ENCODE measurements at places on chromosomes 6 and 20.
A peak's percentile ranks its signal among the peaks of the same experiment; 100 is the strongest.

- DNase-seq, result no peak
These were observed 178.9 kb downstream of the PHF3 start for GRCh38 chr6:63814459-63814858.

GRCh38 chr6:11113038-11113437 is 1.5 kb upstream of the ERVFRD-1 start:
- DNase-seq, result peak; percentile 82

DNA sequence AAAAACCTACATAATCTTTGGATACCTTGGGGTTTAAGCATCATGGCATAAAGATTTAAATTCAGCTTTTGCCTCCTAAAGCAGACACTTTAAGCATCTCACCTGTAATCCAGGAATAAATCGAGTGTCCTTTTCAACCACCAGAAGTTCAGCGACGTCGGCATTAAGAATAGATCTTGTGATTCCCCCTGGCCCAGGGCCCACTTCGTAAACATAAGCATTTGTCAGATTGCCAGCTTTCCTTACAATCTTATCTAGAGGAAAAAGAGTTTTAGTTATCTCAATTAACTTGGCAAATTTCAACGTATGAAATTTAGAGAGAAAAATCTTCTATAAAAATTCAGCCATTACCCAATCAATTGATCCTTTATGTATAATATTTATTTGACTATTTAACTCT is 3.2 kb downstream of the TFB1M start:
- DNase-seq, result no peak

GRCh38 chr20:2692036-2692885 is at the start of gene EBF4:
Gene EBF4 (plus strand): TSS chr20:2692780. CDS start chr20:2693646, 866 bp downstream.
- peak; percentile 45 for DNase-seq

GRCh38 chr6:2042956-2043648 is 202.3 kb downstream of the GMDS start:
- no peak for DNase-seq

- DNase-seq, result no peak
These were observed 241.2 kb downstream of the OGFRL1 start for GRCh38 chr6:71529769-71530168.

- DNase-seq, result no peak
These were observed 170.7 kb upstream of the PMEPA1 start for GRCh38 chr20:57880571-57880892.

DNA sequence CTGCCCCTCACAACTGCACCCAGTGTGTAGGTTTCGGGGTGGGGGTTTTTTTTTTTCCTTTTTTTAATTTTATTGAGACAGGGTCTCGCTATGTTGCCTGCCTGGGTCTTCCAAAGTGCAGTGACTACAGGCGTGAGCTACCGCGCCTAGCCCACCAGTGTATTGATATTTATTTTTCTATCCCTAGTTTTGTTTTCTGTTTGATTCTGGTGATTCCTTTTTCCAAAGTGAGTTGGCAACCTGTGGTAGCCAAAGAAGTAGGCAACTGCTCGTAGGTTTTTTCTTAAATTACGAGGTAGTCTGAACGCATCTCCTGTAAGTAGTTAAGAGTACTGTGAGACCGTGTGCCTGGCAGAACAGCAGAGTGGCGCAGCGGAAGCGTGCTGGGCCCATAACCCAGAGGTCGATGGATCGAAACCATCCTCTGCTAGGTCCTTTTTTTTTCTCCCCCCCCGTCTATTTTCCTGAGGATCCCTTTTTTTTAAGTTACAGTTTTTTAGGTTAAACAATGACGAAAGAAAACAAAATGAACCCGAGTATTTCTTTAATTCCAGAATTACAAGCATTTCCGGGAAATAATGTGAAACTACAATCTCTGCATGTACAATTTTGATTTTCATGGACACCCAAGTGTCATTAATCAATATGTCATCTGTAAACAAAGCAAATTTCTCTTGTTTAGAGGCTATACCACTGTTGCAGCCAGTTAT is 78.7 kb upstream of the BTN3A2 start:
- peak; percentile 62 for DNase-seq

GRCh38 chr20:57867181-57867803 is 157.5 kb upstream of the PMEPA1 start:
- no peak for DNase-seq

- peak; percentile 57 for DNase-seq
These were observed 224.4 kb downstream of the UST start for GRCh38 chr6:148971031-148971927.

All from fibroblast of skin of abdomen (primary cell).